Nephron progenitor cell (in vitro differentiated cells): ENCODE measurements at places on chromosomes 6 and 20.

DNA sequence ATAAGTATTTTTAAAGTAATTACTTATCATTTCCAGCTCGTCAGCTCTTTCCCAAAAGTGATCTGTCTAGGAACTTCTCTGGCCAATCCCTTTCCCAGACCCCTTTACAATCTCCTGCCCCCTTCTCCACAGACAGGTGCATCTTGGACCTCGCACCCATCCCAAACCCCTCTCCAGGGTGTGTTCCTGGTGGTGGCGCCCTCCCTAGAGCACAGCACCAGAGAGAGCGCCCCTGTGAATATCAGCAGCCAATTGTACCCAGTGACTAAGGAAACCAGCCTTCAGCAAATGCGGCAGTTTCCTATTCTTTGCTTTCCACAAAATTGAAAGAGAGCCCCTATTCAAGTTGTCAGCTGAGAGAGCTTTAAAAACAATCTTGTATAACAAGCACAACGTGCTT, 157.7 kb downstream of the RNASET2 start:
- DNase-seq: no peak

- no peak for DNase-seq
Measured at GRCh38 chr6:111598181-111598580, 7.5 kb downstream of the TRAF3IP2 start.

- DNase-seq: no peak
Measured at GRCh38 chr6:13334953-13335352, 6.6 kb upstream of the TBC1D7 start.

DNA sequence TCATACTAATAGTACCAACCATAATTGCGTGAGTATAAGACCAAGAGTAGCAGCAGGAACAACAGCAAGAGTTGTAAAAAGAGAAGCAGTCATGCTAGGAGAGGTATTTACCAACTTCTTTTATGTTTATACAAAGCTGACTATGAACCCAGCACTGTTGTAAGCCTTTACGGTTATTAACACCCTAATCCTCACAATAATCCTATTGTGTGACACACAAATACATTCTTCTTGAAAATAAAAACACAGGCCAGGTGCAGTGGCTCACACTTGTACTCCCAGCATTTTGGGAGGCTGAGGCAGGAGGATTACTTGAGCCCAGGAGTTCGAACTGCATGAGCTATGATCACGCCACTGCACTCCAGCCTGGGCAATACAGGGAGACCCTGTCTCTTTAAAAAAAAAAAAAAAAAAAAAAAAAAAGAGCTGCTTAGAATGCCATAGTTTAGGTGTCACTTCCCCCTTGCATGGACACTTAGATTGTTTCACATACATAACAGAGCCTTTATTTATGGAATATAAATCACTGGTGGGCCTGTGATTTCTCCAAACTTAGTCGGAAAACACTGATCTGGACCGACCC, 20.2 kb downstream of the HCK start:
- DNase-seq: no peak

DNA sequence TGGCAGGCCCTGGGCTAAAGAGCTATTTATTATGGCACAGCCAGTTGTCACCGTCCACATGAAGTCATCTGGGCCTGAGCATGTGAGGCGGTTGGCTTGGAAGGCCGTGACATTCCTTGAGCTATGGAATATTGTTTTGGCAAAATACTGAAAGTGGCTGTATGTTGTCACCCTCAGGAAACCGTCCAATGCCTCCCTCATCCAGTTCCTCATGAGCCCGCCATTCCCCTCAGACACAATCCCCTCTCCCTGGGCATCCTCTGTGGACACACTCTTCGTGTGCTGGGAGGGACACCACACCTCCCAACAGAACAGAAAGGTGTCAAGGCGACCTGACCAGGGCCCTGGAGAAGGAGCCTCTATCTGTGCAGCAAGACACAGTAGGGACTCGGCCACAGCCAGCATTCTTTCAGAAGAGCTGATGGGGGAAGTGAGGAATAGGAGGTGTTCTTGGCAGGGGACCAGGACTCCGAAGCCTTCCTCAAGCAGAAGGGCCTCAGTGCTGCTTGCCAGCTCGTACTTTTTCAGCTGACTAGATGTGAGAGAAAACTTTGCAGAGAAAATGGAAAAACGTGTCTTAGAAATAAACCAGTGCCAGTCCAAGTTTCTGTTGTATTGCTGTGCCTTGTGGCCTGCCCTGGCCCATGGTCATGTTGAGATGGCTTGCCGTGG, 120.5 kb downstream of the SOD2 start:
- DNase-seq: no peak

- no peak for DNase-seq
Measured at GRCh38 chr6:136747507-136747906, 44.8 kb downstream of the MAP3K5 start.

- DNase-seq: no peak
Measured at GRCh38 chr6:160118620-160119229, 2.9 kb upstream of the SLC22A1 start.

- no peak for DNase-seq
Measured at GRCh38 chr6:12101048-12101447, 88.9 kb downstream of the HIVEP1 start.

DNA sequence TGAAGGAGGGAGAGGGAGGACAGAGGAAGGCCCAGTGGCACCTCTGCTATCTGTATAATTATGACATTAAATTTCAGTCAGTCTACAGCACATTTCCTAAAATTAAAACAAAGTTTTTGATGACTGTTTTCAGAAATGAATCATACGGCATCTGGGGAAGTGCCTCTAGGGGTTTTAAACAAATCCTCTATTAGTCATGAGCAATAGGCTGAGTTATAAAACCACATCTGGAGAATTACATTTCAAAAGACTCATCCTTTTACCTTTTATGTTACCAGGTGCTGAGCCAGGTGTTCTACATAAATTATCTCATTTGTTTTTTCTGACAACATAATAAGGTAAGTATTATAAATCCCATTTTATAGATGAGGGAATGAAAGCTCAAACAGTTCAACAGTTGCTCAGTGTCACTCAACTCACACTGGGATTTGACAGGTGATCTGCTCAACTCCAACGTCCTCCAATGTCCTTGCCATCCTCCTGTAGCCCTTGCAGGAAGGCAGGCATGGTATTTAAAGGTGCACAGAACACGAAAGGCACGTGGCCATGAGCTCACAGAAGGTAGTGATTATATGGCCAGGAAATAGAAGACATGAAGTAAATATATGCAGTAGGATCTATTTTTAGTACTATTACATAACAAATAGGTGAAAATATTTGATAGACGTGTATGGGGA, 184.2 kb upstream of the MAN1A1 start:
- DNase-seq: no peak

DNA sequence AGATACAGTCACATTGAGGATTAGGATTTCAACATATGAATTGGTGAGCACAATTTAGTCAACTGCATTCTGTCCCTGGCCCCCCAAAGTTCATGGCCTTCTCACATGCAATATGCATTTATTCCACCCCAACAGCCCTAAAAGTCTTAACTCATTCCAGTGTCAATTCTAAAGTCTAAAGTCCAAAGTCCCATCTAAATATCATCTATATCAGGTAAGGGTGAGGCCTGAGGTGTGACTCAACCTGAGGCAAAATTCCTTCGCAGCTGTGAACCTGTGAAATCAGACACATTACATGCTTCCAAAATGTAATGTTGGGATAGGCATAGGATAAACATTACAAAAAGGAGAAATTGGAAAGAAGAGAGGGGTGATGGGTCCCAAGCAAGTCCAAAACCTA, 27.8 kb downstream of the CLIC5 start:
- no peak for DNase-seq

DNA sequence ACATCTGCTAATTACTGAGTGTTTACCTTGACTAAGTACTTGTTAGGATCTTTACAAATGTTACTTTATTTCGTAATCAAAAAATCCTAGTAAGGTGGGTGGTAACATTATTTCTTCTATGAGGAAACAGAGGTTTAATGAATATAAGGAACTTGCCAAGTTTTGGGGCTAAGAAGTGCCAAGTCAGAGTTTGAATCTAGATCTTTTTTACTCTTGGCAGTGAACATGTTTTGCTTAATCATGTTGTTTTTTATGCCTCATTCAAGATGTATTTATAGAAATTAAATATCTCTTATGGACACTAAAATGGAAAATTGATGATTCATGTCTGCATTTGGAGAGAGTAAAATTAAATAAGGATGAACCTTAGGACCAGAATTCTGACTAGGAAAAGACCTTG, 393.7 kb downstream of the UTRN start:
- DNase-seq: no peak

- no peak for DNase-seq
Measured at GRCh38 chr6:149060985-149061760, 256.3 kb upstream of the TAB2 start.

DNA sequence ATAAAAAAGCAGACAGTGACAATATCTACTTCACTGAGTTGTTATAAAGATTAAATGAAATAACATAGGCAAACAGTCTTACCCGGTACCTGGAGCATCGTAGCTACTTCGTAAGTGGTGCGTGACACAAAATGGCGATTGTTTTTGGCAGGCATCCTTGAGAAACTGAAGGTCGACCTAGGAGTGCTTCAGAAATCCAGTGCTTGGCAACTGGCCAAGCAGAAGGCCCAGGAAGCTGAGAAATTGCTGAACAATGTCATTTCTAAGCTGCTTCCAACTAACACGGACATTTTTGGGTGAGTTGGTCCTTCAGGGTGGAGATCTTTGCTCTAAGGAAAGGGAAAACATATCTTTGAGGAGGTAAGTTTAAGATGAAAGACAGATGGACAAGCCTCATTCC, 4.8 kb downstream of the BPIFA2 start:
- DNase-seq: no peak

- DNase-seq: no peak
Measured at GRCh38 chr6:57242505-57242904, 20.4 kb upstream of the RAB23 start.

DNA sequence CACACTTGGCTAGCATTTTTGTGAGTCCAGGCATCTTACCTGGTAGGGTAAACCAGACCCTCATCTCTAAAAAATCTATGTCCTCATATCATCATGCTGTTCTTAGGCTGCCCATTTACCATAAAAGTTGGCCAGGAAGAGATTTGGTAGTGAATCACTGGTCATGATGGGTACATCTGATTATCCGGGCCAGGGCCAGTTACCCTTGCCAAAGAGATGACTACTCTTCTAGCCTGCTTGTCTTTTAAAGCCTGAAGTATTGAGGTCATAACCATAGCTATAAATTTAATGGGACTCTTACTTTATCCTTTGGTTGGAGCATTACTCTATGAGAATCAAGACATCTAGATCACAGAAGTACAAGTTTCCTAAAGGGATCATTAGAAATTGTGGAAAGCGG, 276.8 kb downstream of the TENT5A start:
- DNase-seq: no peak

DNA sequence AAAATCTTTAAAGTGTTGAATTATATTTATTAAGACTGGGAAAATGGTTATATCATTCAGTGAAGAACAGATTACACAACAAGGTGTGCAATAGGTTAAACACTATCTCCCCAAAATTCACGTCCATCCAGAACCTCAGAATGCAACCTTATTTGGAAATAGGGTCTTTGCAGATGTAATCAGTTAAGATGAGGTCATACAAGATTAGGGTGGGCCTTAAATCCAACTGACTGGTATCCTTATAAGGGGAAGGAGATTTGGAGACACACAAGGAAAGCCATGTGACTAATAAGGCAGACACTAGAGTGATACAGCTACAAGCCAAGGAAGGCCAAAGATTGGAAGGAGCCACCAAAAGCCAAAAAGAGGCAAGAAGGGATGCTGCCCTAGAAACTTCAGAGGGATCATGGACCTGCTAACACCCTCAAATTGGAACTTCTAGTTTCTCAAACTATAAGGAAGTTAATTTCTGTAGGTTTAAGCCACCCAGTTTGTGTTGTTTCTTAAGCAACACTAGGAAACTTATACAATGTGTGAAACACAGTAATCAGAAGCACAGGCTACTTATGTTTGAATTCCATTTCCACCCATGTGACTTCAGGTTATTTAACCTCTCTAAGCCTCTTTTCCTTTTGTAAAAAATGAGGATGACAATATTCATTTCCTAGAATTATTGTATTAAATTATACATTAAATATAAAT, 16.9 kb downstream of the ILRUN start:
- DNase-seq: no peak

DNA sequence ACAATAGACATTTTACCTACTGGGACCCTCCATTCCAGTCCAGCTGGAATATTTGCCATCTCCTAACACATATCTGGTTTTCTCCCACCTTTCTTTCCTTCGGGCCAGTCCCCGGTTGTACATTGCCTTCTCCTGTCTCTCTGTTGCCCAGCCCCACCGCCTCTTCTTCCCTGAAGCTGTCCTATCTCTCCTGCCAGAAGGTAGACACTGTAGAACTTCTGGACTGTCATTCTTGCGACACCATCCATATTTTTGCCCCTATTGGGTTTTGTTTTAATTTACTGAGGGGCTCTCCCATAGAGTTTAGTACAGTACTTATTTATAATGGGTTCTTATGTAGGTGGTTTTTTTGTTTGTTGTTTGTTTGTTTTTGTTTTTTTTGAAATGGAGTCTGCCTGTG, 4.9 kb downstream of the PTK7 start:
- DNase-seq: no peak

GRCh38 chr20:53678315-53678989, 84.8 kb upstream of the ZNF217 start:
- no peak for DNase-seq

DNA sequence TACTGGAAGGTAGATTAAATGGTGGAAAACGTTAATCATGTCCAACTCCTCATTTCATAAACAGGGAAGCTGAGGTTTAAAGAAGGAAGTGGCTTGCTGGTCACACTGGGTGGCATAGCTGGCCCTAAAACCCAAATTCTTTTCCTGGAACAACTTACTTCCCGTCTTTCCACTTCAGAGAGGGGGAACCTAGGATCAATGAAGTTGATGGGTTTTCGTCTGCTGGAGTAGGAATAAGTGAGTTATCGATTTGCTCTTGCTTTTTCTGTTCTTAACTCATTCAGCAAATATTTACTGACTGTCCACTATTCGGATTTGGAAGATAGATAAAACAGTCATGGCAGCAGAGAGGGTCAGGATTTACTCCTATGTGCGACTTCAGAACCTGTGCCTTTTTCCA, 1.2 kb upstream of the SYS1 start:
- DNase-seq: no peak

- DNase-seq: no peak
Measured at GRCh38 chr6:13538084-13538483, 36.3 kb upstream of the SIRT5 start.

DNA sequence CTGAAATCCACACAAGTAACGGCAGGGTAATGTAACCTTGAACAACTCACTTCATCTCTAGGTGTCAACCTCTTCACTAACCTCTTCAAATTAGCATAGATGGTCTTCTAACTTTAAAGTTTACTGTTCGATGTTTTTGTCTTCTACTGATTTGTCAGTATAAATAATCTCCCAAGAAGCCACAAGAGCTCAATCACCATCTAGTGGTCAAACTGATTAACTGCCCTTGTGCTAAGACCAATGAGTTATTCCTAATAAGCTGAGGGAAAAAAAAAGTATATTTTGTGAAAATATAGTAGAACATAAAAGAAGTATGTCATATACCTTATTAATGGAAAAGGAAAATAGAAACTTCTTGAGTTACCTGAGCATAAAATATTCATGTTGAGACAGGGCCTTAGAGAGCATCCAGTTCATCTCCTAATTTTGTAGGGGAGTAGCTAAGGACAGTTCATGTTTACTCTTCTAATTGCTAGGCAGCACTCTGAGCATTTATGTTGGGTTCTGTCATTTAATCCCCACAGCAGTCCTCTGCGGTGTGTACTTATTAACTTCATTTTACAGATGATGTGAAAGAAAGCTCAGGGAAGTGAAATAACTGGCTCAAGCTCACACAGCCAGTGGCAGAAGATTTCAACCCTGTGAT, 317.1 kb downstream of the ESR1 start:
- no peak for DNase-seq
